NCI-H2081 (cell line): ENCODE measurements at places on chromosomes 13 and 19.

DNA sequence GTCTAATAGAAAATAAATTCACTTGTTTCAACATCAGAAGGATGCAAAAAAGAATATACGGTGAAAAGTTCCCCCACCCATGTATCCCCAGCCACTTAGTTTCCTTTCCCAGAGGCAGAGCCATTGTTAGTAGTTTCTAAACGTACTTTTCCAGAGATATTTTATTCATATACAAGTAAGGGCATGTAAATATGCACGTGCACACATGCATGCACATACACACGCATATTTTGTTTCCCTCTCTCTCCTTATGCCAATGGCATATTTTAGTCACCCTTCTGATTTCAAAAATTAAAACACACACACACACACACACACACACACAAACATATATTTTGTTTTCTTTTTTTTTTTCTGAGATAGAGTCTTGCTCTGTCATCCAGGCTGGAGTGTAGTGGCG lies 147.4 kb downstream of the PDS5B start:
- DNase-seq: no peak

GRCh38 chr13:73275163-73275562 lies 216.4 kb downstream of the KLF5 start:
- DNase-seq: no peak

DNA sequence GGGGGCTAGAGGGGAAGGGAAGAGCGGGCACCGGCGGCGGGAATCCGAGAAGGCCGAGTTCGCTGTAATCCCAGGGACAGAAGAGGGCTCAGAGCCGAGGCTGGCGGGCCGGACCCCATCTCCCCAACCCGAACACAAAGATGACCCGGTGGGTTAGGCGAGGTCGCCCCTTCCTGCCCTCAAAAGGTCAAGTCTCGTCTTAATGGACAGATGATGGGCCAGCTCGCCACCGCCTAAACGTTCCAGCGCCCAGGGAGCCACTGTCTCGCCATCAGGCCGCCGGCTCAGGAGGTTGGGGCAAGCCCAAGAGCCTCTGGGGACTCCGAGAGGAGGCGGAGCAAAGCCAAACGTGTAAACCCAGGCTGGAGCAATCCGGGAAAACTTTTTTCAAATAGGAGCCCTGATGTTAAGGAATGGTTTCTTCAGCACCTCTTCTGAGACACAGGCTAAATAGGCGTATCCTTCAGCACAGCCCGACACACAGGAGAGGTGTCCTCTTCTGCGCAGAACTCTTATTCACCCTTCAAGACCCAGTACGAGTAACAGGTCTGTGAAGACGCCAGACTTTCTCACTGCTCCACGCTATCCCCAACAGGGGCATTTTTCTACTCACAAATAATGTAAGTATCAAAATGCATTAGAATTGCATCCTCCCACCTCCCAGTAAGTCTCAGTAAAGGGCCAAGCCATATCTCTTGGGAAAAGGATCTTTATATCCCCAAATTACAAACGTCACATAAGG lies 6.3 kb upstream of the POU4F1 start:
- peak; percentile 23 for DNase-seq

GRCh38 chr19:1650650-1651567 lies 1.5 kb downstream of the TCF3 start:
- DNase-seq: no peak

DNA sequence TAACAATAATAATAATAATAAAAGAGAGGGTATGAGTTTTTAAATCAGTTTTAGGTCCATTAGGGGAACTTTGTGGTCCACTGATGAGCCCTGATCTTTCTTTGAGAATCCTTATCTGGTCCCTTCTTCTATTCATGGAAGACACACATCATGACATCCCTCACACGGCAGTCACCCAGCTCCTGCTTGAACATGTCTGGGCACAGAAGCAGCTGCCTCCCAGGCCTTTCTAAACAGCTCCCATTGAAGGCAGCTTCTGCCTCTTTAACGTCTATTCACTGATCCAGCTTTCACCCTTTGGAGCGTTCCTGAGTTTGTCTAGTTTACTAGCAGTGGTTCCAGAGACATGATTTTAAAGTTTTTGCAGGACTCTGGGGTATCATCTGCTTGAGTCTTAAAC lies 42.6 kb upstream of the STK24 start:
- DNase-seq: no peak

- no peak for DNase-seq
Observed at GRCh38 chr19:50158577-50158976, 4.5 kb downstream of the IZUMO2 start.

DNA sequence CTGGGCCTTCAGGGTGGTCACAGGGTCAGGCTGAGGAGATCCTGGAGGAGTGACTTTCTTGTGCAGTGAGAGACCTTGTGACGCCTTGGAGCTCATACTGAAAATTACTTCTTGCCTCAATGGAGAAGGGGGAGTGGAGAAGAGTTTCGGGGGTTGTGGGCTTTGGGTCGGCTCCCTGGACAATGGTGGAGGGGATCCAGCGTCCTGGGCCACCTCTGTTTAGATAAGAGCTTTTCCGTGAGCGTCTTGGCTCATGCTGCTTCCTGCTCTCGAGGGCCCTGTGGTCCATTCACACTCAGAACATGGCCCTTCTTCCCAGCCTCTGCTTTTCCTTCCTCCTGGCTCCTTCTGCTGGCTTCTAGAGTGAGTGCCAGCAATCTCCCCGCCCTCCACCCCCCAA lies 81.9 kb downstream of the FLT1 start:
- DNase-seq: no peak

DNA sequence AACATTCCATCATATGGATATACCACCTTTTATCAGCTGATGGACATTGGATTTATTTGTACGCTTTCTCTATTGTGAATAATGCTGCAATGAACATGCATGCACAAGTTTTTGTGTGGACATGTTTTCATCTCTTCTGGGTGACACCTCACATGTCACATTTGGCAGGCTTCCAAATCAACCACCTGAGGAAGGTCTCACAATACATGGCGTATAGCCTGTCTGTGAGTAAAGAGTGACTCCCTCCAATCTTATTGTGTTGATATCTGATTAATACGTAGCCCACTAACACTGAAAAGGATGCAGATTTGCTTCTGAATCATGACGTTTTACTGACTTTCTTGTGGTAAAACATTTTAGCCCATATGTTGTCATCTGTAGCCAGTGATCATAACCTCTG lies 61.1 kb downstream of the SLC15A1 start:
- no peak for DNase-seq

DNA sequence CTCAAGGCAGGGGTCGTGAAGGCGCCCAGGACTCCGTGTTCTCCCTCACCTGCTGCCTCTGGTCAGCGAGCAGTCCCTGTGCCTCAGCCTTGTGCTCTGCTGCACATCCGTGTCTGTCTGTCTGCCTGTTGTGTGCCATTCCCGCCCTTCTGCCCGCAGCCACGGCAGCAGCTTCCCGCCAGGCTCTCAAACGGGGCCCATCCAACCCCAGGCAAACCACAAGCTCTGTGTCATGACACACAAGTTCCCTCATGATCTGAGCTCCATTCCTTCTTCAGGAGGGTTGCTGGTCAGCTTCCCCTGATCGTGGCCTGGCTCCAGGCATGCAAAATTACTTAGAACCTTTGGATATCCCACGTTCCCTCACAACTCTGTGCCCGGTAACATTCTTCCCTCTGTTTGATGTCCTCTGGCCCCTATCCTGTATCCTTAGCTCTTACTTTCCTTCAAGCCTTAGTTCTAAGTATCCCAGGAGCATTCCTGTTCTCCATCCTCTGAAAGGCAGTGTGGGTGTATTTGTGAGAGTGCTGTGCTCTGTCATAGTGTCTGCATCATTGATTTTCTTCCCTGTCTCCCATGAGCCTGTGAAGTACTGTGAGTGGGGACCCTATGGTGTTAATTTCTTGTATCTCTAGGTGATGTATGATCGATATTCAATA lies 3.2 kb downstream of the GPR183 start:
- no peak for DNase-seq

- no peak for DNase-seq
Observed at GRCh38 chr13:102302534-102302933, 99.3 kb downstream of the FGF14 start.

DNA sequence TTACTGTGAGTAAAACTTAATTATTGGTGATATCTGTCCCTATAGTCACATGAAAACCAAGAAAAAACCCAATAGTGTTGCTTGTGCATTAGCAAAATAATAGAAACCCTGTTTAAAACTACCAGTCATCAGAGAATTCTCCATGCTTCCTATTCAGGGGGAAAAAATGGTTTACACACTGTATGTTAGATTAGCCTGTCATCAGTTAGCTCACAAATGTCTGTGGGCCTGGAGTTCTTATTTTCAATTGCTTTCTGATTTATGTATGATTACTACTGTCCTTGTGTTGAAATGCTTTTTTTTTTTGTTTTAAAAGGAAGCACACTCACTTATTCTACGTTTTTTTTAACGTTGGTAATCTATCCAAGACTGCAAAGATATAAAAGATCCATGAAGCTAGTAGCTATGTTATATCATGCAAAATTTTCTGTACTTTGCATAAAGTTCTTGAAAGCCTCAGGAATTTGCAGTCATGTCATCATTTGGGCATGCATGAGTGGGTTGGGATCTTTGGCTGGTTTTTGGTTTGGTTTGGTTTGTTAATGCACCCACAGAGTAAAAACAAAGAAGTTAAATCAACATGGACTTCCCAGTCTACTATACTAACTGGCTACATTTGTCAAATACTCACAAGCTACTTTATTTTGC lies 25.9 kb downstream of the RXFP2 start:
- no peak for DNase-seq

GRCh38 chr13:21777166-21777565 lies 106.3 kb downstream of the FGF9 start:
- DNase-seq: no peak

DNA sequence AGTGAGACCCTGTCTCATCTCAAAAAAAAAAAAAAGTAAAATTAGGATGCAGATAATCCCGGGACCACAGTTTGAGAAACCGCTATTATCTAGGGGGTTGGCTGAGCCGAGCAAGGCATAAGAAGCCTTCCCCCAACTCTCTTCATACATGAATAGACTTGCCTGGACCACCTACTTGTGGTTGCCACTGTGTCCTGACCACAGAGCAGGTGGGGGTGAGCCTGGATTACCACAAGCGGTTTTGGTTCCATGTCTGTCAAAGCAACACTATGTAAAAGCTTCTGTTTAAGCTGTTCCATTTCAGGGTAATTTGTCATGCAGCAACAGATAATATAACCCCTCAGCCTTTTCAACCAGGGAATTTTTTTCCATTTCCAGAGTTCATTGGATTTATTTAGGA lies 3.3 kb upstream of the NAPA start:
- no peak for DNase-seq

DNA sequence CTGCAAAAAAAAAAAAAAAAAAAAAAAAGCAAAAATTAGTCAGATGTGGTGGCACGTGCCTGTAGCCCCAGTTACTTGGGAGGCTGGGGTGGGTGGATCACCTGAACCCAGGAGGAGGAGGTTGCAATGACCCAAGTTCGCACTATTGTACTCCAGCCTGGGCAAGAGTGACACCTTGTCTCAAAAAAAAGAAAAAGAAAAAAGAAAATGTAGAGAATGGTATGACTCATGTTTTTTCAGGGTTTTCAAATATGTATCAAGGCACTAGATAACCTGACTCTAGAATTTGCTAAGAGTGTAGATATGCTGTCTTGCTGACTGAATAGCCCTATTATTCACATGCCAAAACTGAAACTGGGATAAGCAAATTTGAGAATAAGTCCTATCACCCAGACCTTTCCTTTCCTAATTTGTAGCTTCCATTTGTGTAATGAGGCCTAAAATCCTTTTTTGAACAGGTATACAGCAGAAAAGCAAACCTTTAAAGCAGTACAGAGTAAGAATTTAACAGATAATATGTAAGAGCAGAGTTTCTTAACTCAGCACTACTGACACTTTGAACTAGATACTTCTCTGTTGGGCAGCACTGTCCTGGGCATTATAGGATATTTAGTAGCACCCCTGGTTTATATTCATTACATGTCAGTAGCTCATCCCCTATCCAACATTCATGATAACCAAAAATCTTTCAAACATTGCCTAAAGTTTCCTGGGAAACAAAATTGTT lies 108.6 kb downstream of the ELF1 start:
- no peak for DNase-seq

GRCh38 chr19:36605877-36606478 lies 865 bp downstream of the ZNF382 start:
- no peak for DNase-seq

GRCh38 chr19:32176591-32176990 lies 168.8 kb upstream of the ZNF507 start:
- no peak for DNase-seq

DNA sequence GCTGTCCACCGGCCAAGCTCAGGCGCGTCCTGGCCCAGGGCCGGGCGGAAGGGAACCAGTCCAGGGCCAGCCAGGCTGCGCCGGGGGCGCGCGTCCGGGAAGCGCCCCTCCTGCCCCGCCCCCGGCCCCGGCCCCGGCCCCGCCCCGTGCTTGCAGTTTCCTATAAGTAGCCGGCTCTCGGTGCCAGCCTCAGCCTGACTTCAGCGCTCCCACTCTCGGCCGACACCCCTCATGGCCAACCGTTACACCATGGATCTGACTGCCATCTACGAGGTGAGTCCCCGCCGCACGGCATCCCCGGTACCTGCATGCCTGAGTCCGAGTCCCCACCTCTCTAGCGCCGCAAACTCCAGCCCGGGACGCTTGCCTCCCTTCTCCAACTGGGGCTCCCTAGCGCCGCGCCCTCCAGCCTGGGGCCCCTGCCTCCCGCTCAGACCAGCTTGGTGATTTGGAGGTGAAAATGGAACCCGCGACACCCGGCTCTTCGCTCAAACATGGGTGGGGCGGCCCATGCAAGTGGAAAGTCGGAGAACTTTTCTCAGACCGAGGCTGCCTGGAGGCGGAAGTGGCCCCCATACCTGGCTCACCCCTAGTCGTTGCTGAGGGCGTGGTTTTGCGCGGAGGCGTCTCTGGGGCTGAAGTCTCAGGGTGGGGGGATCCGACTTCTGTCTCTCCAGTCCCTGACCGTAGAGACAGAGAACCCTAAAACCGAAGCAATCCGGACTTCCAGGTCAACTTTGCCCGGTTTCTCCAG lies at the start of gene ZFP36:
ZFP36 (plus strand) TSS at position 192 of the 754 bp plus-strand sequence; CDS start at position 250, 58 bp downstream.
- DNase-seq: peak; percentile 48

DNA sequence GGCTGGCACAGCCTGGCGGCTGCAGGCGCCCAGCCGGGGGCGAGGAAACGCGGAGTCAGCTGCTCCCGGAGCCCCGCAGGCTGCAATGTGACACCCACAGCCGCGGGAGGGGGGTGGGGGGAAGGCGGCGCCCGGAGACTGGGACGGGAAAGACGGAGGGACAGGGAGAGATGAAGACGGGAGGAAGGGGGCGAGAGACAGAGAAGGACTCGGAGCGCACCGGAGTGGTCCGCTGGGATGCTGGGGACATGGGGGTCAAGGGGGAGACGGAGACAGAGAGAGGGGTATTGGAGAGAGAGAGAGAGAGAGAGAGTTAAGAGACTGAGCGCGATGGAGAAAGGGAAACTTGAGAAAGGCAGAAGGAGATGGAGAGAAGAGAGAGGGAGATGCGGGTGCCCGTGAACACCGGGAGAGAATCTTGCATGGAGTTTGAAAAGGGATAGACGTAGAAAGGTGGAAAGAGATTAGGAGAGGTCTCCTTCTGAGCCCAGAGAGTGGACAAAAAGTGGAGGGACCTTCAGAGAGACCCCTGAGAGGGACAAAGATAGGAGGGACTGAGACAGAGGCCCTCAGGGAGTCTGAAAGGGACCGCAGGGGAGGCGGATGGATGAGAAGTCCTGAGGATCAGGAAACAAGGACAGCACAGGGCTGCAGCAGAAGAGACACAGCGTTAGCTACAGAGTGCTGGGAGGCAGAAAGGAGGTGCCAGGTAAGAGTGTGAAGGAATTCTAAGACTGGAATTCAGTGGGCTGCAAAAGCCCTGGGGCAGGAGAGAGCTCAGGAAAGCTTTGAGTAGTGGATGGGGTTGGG lies 1.0 kb downstream of the SCN1B start:
- peak; percentile 6 for DNase-seq

- DNase-seq: no peak
Observed at GRCh38 chr13:40026174-40026585, 370.7 kb downstream of the COG6 start.

GRCh38 chr13:110677731-110678545 lies 28.0 kb downstream of the CARS2 start:
- DNase-seq: no peak
